ENCODE measurements at places on chromosomes 11 and 22. TPM values are rescaled to one million over a fixed set of nuclear protein-coding genes. Genes with fewer than 3 reads are reported as not detected.

AQP11 gene
- 0.47 TPM for total RNA-seq

SPON1 gene
- total RNA-seq = 1.4 TPM

APOL1 gene
- 13.8 TPM for total RNA-seq

IGSF9B gene
- total RNA-seq = 124 TPM

OR9G1 gene
- total RNA-seq = not detected

HTR3A gene
- not detected for total RNA-seq

RIC8A gene
- total RNA-seq = 96.5 TPM

MMP13 gene
- not detected for total RNA-seq

ZBTB44 gene
- 43.0 TPM for total RNA-seq

FAM180B gene
- total RNA-seq = not detected

MS4A3 gene
- total RNA-seq = not detected

GGTLC2 gene
- not detected for total RNA-seq

DEUP1 gene
- total RNA-seq = not detected

ADORA2A gene
- 42.9 TPM for total RNA-seq

HSPB2 gene
- not detected for total RNA-seq

SCN3B gene
- not detected for total RNA-seq

ARHGEF12 gene
- 9.6 TPM for total RNA-seq

OR10D3 gene
- total RNA-seq = not detected

GGTLC3 gene
- total RNA-seq = not detected

PDGFD gene
- total RNA-seq = 0.20 TPM

BAIAP2L2 gene
- total RNA-seq = 0.61 TPM

BTBD18 gene
- not detected for total RNA-seq

BACE1-AS gene
- 4.0 TPM for total RNA-seq

KRTAP5-1 gene
- total RNA-seq = not detected

MUC6 gene
- total RNA-seq = not detected

PRAME gene
- total RNA-seq = not detected

SCGB1D2 gene
- total RNA-seq = not detected

ADM2 gene
- 6.8 TPM for total RNA-seq

APOBEC3B gene
- 5.0 TPM for total RNA-seq

CSNK2A3 gene
- 4.2 TPM for total RNA-seq

OR5B21 gene
- total RNA-seq = not detected

OR51I1 gene
- not detected for total RNA-seq

LMO2 gene
- not detected for total RNA-seq

SHANK2 gene
- total RNA-seq = not detected

RAB36 gene
- 0.22 TPM for total RNA-seq

SC5D gene
- 18.2 TPM for total RNA-seq

CRYAB gene
- not detected for total RNA-seq

SCUBE1 gene
- total RNA-seq = 0.07 TPM

SLC22A8 gene
- total RNA-seq = not detected

CDC42EP1 gene
- total RNA-seq = 0.72 TPM

TESMIN gene
- total RNA-seq = 4.9 TPM

MMP12 gene
- total RNA-seq = not detected

KRTAP5-9 gene
- not detected for total RNA-seq
